ENCODE measurements at places on chromosomes 6 and 20.

- DNase-seq, result no peak
Observed at GRCh38 chr6:71239694-71240093, 48.9 kb upstream of the OGFRL1 start.

GRCh38 chr6:105272786-105273185 is 93.0 kb upstream of the POPDC3 start:
- peak; percentile 6 for DNase-seq

- DNase-seq, result no peak
Observed at GRCh38 chr20:57478176-57478575, 46.8 kb downstream of the CTCFL start.

DNA sequence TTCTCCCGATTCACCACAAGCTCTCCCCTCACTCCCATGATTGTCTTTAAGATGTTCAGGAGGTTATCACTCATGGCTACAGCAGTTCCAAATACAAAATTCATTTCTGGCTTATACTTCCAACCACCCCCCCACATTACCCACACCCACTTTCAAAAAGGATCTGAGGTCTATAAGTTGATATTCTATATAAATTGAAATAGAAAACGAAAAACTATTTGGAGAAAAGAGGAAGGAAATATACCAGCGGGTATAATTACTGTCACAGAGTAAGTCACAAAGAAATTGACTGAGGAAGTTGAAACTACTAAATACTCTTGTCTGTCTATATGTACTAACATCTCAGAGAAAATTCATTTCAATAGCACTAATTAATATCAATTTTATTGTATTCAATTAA is 112.7 kb upstream of the TNFAIP3 start:
- DNase-seq, result no peak

DNA sequence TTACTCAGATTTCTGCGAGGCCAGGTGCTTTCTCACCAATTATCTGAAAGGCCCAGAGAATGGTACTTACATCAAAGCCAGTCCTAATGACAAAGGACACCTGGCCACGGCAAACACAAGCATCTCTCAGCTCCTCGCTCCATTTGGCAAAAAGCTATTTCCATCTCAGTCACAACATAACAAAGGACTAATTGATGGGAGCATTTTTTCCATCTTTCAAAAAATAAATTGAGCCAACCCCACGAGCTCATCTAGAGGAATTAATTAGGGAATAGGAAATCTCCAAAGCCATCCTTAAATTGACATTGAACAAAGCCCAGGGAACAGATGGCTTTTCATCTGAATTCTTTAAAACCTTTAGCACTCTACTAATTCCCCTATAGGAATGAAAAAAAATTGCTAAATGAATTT is 236.7 kb downstream of the HAO1 start:
- DNase-seq, result peak; percentile 99

- DNase-seq, result no peak
Observed at GRCh38 chr6:88512951-88513350, 346.8 kb upstream of the CNR1 start.

- no peak for DNase-seq
Observed at GRCh38 chr6:41878961-41879405, 16.2 kb downstream of the USP49 start.

DNA sequence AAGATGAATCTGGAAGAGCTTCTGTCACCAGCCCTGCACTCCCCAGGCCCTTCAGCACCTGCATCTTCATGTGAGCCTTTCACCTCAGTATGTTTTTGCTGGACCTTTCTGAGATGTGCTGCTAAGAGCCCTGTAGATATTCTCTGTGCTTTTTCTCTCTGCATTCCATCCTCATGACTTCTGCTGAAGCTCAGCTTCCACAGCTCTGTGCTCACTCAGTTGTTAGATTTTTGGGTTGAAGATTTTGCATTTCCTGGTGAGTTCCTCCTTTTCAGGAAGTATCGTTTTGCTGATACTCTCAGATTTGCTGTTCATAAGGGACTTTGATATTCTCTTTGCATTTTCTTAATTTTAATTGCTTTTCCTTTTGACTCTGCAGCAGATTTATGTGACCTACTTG is 18.3 kb downstream of the KIAA1586 start:
- DNase-seq, result no peak

- peak; percentile 42 for DNase-seq
Observed at GRCh38 chr6:99822741-99823512, 171.1 kb downstream of the MCHR2 start.

DNA sequence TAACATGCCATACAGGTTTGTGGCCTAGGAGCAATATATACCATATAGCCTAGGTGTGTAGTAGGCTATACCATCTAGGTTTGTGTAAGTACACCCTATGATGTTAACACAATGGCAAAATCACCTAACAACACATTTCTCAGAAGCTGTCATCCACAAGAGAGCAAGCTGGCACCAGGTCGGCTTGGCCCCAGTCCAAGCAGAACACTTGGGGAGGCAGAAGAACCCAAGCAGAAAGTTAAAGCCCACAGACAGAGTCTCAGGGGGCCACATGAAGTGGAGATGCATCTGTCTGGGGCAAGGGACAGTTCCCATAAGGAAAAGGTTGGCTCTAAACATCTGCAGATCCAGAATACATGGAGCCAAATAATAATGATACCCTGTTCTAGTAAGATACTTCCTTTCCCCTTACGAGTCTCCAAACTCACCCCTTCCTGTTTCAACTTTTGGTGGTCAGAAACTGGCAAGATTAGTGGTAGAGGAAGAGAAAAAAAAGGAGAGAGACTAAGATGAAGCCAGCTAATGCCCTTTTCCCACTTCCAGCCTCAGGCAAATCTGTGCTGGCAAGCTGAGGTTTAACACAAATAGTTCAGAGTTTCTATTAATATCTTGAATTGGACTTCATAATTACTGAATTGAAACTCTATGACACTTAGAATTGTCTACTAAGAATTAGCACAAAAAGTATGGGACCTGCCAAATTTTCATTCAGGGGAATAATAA is 29.5 kb downstream of the TCF21 start:
- no peak for DNase-seq

- no peak for DNase-seq
Observed at GRCh38 chr6:101181006-101181405, 212.5 kb upstream of the GRIK2 start.

DNA sequence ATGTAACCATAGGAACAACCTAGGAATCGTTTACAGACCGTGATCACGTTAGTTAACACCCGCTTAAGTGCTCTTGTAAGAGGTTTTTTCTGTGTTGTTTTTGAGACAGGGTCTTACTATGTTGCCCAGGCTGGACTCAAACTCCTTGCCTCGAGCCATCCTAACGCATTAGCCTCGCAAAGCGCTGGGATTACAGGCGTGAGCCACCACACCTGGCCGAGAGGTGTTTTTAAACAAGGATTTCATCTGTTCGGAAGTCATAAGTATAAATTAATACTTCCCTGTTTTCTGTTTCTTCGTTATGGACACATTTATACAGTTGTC is 727 bp downstream of the MRS2 start:
- DNase-seq, result no peak

- no peak for DNase-seq
Observed at GRCh38 chr20:4844751-4845465, 123.2 kb downstream of the PRND start.

- peak; percentile 88 for DNase-seq
Observed at GRCh38 chr6:127737009-127737486, 160.1 kb downstream of the C6orf58 start.

DNA sequence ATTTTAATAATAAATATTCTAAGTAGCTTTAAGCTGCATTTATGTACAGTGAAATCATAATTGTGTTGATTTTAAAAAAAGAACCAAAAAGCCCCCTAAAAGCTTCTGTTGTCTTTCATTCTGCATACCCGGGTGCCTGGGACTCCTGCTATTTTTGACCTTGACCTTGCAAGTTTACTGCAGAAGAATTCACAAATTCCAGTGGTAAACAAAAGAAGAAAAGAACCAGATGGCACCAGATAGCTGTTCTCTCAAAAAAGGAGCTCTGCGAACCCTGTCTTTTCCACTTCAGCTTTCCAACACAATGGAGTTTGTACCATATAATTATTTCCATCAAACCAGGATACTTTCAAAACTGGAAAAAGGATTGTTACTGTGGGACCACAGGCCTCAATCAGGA is 363.3 kb downstream of the SMOC2 start:
- DNase-seq, result no peak

GRCh38 chr6:138864343-138864890 is 68.5 kb downstream of the ECT2L start:
- DNase-seq, result no peak

DNA sequence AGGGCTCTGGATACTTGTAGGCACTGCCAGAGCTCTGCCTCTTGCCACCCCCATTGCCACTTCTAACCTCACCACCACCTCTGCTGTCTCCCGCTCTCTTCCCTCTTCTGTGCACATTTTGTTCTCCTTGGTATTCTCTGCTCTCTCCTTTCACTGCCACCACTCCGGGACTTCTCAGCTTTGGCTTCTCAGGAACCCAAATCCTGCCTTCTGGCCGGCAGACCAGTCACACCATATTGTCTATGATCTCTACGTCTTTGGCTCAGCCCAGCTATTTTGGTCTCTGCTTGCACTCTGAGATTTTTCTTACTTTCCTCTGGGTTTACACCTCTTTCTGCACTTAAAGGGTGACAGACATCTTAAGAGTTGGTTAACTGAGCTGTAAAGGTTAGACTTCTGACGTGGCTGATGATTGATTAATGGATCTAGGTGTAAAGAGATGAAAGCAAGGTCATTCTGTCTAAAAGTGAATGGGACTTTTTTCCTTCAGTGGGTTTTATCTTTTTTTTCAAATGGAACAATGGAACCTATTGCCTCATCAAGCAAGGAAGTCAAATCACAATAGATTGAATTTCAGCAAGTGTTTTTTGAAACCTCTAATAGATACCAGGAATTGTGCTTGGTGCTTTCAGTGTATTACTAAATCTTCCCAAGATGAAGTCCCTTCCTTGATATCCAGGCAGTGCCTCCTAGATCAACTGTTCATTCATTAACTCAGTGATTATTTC is 13.8 kb downstream of the MMP24 start:
- DNase-seq, result no peak

DNA sequence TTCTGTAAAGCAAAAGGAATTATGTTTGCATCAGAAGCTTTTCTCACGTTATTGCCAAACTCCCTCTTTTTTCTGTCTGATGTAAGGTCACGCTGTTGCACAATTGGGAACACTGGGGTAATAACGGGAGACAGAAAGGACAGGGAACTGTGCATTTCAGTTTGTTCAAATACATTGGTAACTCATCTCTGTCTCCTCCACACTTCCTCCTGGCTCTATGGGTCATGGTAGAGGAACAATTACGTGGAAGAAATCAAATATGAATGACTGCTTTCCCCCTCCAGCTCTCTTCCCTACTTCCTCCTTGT is 132.2 kb upstream of the TNFAIP3 start:
- DNase-seq, result no peak

DNA sequence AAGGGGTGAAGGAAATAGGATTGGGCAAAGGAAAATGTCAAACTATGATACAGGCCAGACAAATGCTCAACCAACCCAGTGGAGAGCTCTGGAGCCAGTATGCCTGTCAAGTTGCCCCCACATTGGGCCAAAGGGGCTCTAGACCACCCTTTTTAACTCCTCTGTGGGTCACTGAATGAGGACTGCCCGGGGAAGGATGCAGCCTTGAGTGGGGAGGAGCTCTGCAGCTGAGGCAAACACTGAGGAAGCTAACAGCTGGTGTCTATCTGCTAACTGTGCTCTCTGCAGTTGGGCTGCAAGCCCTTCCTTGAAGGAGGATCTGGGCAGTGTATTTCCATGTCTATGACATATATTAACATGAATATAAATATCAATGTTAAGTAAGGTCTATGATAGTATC is 98.4 kb upstream of the PRSS16 start:
- peak; percentile 41 for DNase-seq

DNA sequence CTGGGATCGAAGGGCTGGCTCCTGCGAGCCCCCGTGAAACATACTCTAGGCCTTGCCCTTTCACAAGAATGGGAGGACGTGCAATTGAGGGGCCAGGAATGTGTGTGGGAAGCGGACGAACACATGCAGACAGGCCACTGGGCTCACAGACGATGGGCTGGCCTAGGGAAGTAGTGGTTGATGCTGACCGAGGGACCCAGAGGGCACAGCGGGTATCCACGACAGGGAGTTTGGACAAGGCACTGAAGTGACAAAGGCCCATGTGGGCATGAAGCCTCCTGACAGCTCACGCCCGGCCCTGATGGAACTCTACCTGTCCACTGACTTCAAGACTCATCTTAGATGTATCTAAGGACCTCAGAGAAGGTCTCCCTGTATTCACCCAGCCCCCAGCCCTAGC is 52.2 kb downstream of the MYH7B start:
- no peak for DNase-seq

GRCh38 chr20:37457921-37458320 is 63.1 kb upstream of the NNAT start:
- DNase-seq, result no peak

DNA sequence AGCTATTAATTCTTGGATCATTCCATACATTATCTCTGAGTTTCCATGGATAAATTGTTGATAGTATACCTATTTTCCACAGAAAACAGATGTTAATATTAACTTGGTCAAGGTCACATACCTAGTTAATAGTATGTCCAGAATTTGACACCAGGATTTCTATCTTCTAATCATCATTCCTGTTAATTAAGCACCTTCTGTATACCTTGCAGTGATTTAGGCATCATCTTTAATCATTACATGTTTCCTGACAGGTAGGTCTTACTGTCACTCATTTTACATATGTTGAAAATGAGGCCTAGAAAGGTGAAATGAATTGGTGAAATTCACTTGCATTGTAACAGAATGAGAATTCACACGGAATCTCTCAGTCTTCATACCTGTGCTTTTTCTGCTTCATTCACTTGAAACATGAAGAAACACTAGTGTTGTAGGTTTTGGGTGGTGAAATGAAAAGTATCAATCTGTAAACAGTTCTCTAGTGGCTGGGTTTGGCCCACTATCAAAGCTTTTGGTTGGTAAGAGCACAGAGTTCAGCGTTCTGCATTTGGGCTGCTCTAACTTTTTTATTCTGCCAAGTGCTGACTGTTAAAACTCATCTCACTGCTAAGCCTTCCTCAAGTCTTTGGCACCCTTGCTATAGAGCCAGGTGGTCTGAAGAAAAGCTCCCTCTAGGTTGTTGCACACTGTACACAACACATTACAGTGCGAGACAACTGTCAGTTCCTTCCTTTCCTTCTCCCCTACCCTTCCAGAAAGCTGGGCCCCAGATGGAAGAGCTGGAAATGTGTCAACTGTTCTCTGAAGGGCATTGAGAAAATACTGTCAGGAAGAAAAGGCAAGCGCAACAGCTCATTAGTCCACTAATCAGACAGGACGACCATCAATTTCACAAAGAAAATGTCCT is 57.8 kb upstream of the C20orf144 start:
- no peak for DNase-seq

DNA sequence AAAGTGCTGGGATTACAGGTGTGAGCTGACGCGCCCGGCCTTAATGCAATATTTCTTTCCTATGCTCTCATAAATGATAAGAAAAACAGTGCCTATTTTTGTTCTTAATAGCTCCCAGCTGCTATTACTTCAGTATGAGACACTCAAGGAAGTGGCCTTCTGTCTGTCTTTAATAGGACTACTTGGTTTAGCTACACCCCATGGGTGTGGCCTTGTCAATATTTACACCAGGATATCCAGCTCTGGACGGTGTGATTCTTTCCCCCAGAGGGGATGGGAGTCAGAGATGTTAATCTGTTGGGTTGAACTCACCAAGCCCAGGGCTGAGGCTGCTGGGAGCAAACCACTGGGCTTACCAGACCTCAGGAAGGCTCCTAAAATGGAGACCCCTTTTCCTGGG is 134.2 kb downstream of the CEP57L1 start:
- DNase-seq, result no peak

GRCh38 chr6:62445521-62445920 is 159.5 kb upstream of the KHDRBS2 start:
- DNase-seq, result no peak
